ENCODE measurements at places on chromosomes 11 and 22.

GRCh38 chr11:14218728-14219127, 140.3 kb downstream of the RRAS2 start:
- no peak for DNase-seq

- no peak for DNase-seq
Observed at GRCh38 chr11:125872138-125872491, 15.4 kb upstream of the HYLS1 start.

GRCh38 chr11:72224564-72225410, at the start of gene INPPL1:
Gene INPPL1, plus strand, starts transcription at chr11:72224767. Its CDS starts 218 bp downstream, at chr11:72224985.
- DNase-seq = peak; percentile 37

GRCh38 chr11:132631989-132632388, 900.3 kb downstream of the OPCML start:
- no peak for DNase-seq

Data from NCI-H146 (cell line).